Activated CD4-positive, alpha-beta T cell treated with anti-CD3 and anti-CD28 coated beads, Interleukin-2, amount 10 ng/mL, durations not matched to agents 24 days and 14 days (primary cell): ENCODE measurements at places on chromosomes 3 and 15. TPM values are rescaled to one million over a fixed set of nuclear protein-coding genes. Genes with fewer than 3 reads are reported as not detected.

WDR93 gene
- not detected in 2 replicates for total RNA-seq

SLC12A1 gene
- not detected in 2 replicates for total RNA-seq

EIF4E3 gene
- 20.3 and 20.7 TPM in 2 replicates for total RNA-seq

MYL3 gene
- total RNA-seq = not detected in 2 replicates

DNA sequence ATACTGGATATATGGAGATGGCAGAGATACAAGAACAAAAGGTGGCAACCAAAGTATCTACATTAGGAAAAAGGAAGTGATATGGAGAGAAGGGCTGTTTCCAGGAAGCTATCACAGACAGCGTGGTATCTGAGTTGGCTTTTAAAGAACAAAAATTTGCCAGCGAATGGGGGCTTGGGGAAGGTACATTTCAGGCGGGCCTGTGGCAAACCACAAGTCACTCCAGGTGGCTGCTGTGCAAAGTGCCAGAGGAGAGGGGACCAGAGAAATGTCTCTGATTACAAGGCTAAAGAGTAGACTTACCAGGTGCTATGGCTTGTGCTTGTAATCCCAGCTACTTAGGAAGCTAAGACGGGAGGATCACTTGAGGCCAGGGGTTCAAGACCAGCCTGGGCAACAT, 91.1 kb downstream of the MSL2 start:
- no peak overlapping the region for H3K27ac ChIP-seq
- H3K27me3 ChIP-seq = peaks cover 9% of the 10 kb centered on the region
- no peak overlapping the region for H3K4me3 ChIP-seq
- no peaks in the 10 kb centered on the region for H3K36me3 ChIP-seq
- H3K4me1 ChIP-seq = peaks cover 5% of the 10 kb centered on the region

GRCh38 chr3:55191911-55192775, 264.3 kb upstream of the LRTM1 start:
- no peak for DNase-seq
- H3K27me3 ChIP-seq = no peaks in the 10 kb centered on the region
- no peak overlapping the region for H3K4me3 ChIP-seq
- no peaks in the 10 kb centered on the region for H3K36me3 ChIP-seq
- H3K4me1 ChIP-seq = no peaks in the 10 kb centered on the region

- DNase-seq = no peak
- no peaks in the 10 kb centered on the region for H3K4me1 ChIP-seq
- peaks cover 2% of the 10 kb centered on the region for H3K27me3 ChIP-seq
- H3K4me3 ChIP-seq = no peak overlapping the region
These were observed 289.8 kb upstream of the ROPN1 start for GRCh38 chr3:124281453-124282316.

GRCh38 chr3:25834346-25834745, 44.5 kb downstream of the OXSM start:
- DNase-seq = no peak
- H3K27me3 ChIP-seq = peaks cover 8% of the 10 kb centered on the region
- H3K4me1 ChIP-seq = peaks cover 5% of the 10 kb centered on the region
- H3K36me3 ChIP-seq = no peaks in the 10 kb centered on the region
- H3K4me3 ChIP-seq = no peak overlapping the region

DNA sequence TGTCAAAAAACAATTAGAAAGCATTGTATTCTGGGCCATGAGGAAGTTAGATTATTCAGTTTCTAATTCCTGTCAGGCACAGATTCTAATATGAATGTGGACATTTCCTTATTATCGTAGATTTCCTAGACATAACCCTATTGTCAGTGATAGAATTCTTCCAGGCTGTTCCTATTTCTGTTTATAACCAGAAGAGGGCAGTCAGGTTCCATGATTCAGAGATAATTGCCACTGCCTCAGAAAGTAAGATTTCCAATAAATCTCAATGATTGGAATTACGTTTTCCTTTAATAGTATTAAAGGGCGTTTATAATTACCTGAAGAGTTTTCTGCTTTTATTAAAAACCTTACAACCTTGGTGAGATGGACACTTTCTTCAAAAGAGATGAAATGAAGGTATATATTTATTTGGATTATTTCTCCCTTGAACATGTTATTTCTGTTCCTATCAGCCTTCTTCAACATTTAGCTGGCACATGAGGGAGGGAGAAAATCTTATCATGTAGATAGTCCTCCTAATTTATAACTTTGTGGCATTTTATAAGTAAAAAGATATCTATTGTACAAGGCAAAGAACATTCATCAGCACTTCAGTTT, 439.2 kb downstream of the MCTP2 start:
- H3K4me1 ChIP-seq = no peaks in the 10 kb centered on the region
- no peak for DNase-seq

DNA sequence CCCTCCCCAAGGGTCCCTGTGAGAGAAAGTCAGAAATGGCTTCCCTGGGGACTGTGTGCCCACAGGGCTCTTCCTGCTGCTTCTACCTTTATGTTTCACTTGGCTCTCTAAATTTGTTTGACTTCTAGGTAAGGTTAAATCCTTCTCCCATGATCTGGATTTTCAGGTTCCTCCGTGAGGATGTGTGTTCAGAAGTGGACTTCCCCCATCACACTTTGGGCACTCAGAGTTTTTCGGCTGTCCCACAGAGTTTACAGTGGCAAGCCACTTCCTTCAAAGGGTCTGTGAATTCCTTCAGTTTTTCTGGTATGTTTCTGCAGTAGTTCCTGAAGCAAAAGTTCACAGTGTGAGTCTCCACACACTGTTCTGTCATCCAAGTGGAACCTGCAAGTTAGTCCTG, 30.9 kb upstream of the RARB start:
- no peaks in the 10 kb centered on the region for H3K4me1 ChIP-seq
- DNase-seq = no peak
- no peaks in the 10 kb centered on the region for H3K27me3 ChIP-seq
- no peak overlapping the region for H3K27ac ChIP-seq
- H3K4me3 ChIP-seq = no peak overlapping the region
- no peaks in the 10 kb centered on the region for H3K36me3 ChIP-seq

GRCh38 chr3:170044271-170044670, 6.5 kb downstream of the GPR160 start:
- DNase-seq = no peak
- H3K4me3 ChIP-seq = no peak overlapping the region
- peaks cover 1% of the 10 kb centered on the region for H3K36me3 ChIP-seq
- peaks cover 4% of the 10 kb centered on the region for H3K27me3 ChIP-seq

DNA sequence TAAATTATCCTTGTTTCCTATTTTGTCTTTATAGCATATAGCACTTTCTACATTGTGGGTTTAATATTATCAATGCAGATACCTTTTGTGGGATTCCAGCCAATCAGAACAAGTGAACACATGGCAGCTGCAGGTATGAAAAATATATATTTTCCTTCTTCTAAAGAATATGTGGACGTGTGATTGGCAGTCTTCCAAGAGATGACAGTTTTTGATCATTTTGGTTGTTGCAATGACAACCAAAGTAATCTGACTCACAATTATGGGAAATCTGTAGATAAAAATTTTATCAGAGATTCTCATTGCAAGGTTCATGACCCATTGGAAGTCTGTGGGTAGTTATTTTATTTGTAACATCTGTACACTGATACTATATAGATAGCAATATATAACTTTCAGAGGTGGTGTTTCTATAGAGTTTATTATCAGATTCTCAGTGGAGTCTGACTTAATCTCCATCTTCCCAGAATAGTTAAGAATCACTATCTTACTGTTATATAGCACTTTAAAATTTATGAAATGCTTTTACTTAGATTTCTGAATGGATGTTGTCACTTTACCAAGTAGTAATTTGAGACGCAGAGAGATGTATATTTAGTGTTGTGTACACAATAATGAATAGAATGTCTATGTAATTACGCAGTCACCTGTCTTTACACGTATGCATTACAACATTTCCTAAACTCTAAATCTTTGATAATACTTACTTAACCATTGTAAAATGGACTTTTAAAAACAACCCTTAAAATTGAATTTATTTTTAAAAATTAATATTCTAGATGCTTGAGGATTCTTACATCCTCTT, 82.5 kb downstream of the STT3B start:
- H3K4me1 ChIP-seq = peaks cover 23% of the 10 kb centered on the region
- H3K27me3 ChIP-seq = no peaks in the 10 kb centered on the region
- no peak overlapping the region for H3K27ac ChIP-seq
- H3K36me3 ChIP-seq = peaks cover 52% of the 10 kb centered on the region

DNA sequence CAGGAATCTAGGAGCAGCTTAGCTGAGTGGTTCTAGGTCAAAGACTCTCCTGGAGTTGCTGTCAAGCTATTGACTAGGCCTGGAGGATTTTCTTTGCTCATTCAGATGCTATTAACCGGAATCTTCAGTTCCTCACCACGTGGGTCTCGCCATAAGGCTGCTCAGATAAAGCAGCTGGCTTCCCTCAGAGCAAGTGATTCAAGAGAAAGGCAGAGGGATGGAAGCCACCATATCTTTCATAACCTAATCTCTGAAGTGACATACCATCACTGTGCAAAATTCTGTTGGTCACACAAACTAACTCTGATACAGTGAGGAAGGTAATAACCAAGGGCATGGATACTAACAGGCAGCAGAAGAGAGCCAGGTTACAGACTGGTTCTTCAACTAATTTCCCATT, 72.7 kb upstream of the FLNB start:
- no peaks in the 10 kb centered on the region for H3K4me1 ChIP-seq
- H3K27me3 ChIP-seq = no peaks in the 10 kb centered on the region
- no peak overlapping the region for H3K4me3 ChIP-seq
- peaks cover 6% of the 10 kb centered on the region for H3K36me3 ChIP-seq

DNA sequence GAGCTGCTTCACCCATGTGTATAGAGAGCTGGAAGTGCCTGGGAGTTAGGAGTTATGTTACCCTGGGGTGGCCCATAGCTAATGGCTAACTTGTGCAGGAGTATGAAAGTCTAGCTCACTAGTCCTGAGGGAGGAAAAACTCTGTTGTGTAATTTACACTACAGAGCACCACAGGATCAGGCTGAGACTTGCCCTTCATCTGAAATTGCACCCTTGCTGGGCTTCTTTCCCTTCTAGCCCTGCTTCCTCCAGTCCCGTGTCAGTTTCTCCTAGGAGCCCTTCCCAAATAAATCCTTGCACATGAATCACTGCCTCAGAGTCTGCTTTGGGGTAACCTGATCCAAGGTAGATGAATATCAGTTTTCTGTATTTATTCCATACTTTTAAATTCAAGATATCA, 40.0 kb downstream of the CTXND1 start:
- H3K4me1 ChIP-seq = no peaks in the 10 kb centered on the region
- H3K4me3 ChIP-seq = no peak overlapping the region
- H3K27me3 ChIP-seq = peaks cover 30% of the 10 kb centered on the region
- no peaks in the 10 kb centered on the region for H3K36me3 ChIP-seq
- no peak for DNase-seq

- peak overlapping the region; percentile 95 for H3K27ac ChIP-seq
- H3K36me3 ChIP-seq = peaks cover 71% of the 10 kb centered on the region
- peak; percentile 69 for DNase-seq
- peak overlapping the region; percentile 94 for H3K4me3 ChIP-seq
These were observed 25.3 kb downstream of the STARD5 start for GRCh38 chr15:81298611-81299010.

DNA sequence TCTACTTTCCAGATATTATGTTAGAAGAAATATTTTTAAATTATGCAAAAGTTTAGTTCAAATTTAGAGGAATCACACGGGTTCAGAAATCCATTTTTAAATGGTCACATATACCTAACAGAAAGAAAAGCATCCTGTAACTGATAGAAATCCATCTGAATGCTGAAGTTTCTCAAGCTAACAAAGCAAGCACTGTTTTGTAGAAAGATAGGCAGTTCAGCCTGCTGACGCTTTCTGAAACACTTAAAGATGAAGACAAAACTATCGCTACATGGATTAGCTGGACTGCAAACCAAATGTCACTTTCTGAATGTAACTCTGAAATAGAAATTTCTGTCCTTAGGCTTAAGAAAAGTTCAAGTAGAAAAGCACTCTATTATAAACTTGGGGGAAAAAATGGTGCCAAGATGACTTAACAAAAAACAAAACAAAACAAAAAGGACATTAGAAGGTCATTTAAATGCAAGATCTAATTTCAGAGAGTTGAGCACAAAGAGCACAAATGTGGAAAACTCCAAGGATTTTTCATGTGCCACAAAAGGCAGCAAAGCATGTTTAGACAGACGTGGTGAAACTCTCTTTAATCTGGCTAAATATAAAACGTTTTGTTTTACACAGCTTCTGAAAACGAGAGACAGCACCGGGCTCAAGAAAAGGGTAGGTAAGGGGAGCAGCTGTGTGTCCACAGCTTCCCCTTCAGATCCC, 1.2 kb downstream of the PLOD2 start:
- H3K4me1 ChIP-seq = peaks cover 13% of the 10 kb centered on the region
- peaks cover 61% of the 10 kb centered on the region for H3K27me3 ChIP-seq

DNA sequence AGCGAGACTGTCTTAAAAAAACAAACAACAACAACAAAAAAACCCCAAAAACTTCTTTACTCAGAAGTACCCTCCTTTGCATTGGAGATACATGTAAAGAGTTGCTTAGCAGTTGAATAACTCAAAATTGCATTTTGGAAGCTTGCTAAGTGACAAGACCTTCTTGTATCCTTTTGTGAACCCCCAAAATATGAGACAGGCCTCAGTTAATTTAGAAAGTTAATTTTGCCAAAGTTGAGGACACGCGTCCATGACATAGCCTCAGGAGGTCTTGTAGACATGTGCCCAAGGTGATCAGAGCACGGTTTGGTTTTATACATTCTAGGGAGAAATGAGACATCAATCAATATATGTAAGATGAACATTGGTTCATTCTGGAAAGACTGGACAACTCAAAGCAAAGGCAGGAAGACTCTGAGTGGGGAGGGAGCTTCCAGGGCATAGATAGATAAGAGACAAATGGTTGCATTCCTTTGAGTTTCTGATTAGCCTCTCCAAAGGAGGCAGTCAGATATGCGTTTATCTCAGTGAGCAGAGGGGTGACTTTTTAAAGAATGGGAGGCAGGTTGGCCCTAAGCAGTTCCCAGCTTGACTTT, 1.7 kb upstream of the ARF4 start:
- peaks cover 24% of the 10 kb centered on the region for H3K4me1 ChIP-seq
- peaks cover 38% of the 10 kb centered on the region for H3K36me3 ChIP-seq
- H3K27me3 ChIP-seq = no peaks in the 10 kb centered on the region
- H3K27ac ChIP-seq = peak overlapping the region; percentile 99
- DNase-seq = no peak

DNA sequence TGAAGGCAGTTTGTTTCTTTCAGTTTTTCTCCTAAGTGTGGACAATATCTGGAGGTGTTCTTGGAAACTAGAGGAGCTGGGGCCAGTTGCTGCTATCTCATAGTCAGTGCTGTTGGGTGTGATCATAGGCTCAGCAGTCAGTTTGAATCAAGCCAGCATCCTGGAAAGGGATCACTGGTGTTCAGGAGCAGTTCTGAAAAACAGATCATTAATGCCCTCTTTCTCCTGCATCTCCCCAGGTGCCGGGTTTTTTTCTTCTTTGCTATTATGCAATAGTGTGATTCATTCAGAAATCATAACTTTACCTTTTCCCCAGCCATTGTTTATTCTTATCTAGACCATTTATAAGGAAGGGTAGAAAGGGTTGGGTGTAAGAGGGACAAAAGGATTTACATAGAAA, 24.0 kb downstream of the LNP1 start:
- no peak for DNase-seq
- no peaks in the 10 kb centered on the region for H3K4me1 ChIP-seq
- peaks cover 12% of the 10 kb centered on the region for H3K27me3 ChIP-seq
- no peak overlapping the region for H3K4me3 ChIP-seq
- no peaks in the 10 kb centered on the region for H3K36me3 ChIP-seq

- H3K36me3 ChIP-seq = no peaks in the 10 kb centered on the region
- H3K4me3 ChIP-seq = no peak overlapping the region
- H3K27me3 ChIP-seq = peaks cover 14% of the 10 kb centered on the region
- DNase-seq = no peak
- no peaks in the 10 kb centered on the region for H3K4me1 ChIP-seq
These were observed 9.7 kb downstream of the DGKG start for GRCh38 chr3:186352369-186352768.
